ENCODE measurements at places on chromosomes 3 and 15.

- DNase-seq = no peak
Observed at GRCh38 chr3:179147514-179147872, 664 bp upstream of the PIK3CA start.

DNA sequence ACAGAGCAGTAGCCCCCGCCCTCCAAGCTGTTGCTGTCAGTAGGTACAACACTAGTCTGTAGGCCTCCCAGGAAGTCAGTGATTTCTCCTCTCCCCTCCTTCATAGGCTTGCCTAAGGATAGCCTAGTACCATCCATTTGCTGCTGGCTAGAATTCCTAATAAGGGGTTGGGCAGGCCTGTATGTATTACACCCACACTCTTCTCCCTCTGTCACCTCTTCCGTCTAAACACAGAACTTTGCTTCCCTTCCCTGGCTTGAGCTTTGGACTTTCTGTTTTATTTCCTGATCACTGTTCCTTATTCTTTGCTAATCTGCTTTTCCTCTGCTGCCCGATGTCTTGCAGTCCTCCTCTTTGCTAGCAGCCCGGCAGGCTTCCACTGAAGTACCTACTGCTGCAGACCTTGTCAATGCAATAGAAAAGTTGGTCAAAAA, 93.4 kb upstream of the UMPS start:
- no peak for DNase-seq

- DNase-seq = no peak
Observed at GRCh38 chr15:70532531-70533186, 230.7 kb downstream of the UACA start.

DNA sequence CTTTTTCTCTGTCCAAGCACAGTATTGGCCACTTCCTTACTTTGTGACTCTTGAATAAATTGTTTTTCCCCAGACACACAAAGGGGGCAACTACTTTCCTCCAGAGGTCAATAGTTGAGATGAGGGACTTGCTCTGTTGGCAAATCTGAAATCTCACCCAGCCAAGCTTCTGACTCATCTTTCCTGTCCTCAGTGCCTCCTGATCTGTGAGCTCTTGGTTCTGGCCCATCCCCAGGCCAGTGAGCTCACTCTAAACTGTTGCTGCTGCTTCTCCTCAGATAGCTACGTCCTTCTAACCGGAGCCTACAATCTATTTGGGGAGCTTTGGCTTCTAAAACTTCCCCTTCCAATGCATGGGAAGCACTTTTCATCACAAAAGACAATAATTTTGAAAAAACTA, 50.0 kb upstream of the NMD3 start:
- no peak for DNase-seq

DNA sequence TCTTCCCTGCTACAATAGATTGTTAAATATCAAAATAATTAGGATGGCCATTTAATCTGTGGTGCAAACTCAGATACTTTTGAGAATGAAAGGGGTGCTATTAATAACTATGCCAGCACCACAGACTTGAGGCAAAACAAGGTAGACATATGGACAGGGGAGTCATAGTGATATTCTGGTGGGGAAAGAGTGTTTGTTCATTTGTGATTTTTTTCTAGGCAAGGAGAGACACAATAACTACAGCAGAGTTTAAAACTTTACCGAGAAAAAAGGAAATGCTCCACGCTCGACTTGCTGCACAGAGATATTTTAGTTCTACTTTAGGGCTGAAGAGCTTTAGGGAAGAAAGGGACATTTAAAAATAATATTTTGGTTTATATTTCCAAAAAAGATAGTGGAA, 611.2 kb upstream of the GRM7 start:
- no peak for DNase-seq

GRCh38 chr3:194736896-194737600, 51.4 kb downstream of the FAM43A start:
- no peak for DNase-seq

- no peak for DNase-seq
Observed at GRCh38 chr3:128041344-128041743, 10.9 kb upstream of the SEC61A1 start.

DNA sequence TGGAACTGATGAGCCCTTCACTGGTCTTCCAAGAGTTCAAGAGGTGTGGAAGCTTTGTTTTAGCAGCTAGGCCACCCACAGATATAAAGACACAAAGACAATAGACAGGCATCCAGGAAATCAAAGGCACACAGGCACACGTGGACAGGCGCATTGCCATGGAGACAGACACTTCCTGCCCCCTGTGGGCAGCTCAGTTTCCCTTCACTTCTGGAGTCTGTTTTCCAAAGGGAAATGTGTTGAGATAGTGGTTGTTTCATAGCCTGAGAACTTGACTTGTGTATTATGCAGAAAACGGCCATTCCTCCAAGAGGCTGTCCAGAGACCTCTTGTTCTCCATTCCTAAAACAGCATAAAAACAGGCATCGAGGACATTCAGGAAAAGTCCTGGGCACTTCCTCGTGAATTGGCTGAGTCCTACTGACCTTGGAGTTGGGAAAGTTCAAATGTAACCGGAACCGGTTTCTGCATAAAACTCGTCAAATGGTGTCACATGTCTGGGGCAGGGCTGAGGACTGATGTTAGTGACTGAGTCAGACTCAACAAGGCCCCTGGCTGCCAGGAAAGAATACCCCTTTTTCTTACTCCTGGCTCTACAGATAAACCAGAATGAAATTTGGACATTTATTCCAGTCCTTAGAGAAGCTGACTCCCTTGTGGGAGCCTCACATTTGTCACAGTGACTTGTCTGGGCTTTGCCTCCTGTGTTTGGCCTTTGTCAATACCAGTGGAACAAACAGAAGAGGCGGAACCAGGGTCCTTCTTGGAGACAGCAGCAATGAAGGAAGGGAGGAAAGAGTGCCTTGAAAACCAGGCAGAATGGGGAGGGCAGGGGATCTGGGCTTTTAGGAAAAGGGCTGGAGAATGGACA, 1.3 kb downstream of the ALPK3 start:
- no peak for DNase-seq

DNA sequence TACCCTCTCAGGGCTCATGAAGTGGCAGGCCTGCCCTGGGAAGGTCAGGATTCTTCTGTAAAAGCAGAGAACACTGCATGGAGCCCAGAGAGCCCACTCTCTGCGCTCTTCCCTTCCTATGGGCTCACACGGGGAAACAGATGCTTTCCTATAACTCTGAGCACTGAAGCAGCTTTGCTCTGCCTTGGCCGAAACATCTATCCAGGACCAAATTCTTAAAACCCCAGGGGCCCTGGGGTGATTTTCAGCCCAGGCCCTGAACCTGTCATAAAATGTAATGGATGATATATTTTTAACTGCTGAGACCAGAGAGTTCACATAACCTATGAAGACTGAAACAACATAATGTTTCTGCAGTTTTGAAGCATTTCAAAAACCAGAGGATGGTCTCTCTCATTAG, 249.9 kb upstream of the CTDSPL start:
- DNase-seq = no peak

DNA sequence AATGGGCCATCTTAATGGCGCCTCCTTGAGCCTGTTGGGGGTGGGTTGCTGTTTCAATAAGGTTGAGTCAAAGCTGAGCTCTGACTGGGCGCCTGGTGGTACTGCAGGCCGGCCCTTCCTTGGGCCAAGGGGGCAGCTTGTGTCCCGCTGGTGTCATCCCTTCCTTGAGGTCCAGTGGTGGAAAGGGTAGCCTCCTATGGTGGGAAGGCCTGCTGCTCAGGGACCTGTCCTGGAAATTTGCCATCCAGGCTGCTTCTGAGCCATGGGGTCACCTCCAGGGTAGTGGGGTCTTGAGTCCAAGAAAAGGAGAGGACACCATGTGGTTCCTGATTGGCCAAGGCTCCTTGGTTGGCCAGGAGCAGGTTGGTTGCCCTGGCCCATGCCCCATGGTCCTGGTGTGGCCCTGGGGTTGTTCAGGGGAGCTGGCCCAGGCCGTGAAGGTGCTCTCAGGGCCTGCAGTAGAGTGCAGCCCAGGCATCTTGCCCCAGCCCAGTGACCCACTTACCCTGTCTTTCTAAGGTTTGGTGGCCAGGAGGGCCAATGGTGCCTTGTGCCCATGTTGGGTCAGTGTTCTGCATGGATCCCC, 188.7 kb downstream of the UBE3A start:
- no peak for DNase-seq

DNA sequence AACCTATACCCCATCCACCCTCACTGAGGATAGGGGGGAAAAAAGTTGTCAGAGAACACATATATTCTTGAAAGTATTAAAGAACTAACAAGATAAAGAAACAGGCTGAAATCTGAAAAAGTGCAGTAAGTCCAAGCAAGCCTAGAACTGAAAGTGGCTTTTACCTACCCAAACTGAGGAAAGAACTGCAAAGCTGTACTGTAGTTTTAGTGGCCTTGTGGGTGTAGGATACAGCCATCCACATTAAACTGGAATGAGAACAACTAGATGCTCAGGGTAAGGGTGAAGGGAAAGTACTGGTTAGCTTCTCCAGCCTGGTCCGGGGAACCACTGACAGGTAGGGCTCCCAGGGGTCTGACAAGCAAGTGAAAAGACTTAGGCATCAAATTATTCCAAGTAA, 10.1 kb downstream of the UBP1 start:
- no peak for DNase-seq

- DNase-seq = no peak
Observed at GRCh38 chr3:133797396-133798105, 8.1 kb upstream of the SRPRB start.

GRCh38 chr3:98954791-98955604, 53.5 kb upstream of the DCBLD2 start:
- DNase-seq = no peak

- DNase-seq = no peak
Observed at GRCh38 chr3:133058831-133059230, 20.6 kb downstream of the TMEM108 start.

- no peak for DNase-seq
Observed at GRCh38 chr3:112761062-112761638, 85.5 kb downstream of the CD200R1L start.

- DNase-seq = no peak
Observed at GRCh38 chr3:188432802-188433520, 279.0 kb downstream of the LPP start.
